ENCODE measurements at places on chromosomes 5 and 9. TPM values are rescaled to one million over a fixed set of nuclear protein-coding genes. Genes with fewer than 3 reads are reported as not detected.

Gene IRX1
- total RNA-seq: not detected

Gene SLC46A2
- total RNA-seq: 0.50 TPM

Gene ZNF367
- 1.6 TPM for total RNA-seq

GRCh38 chr9:38020151-38021076, 48.6 kb downstream of the SHB start:
- DNase-seq: no peak

DNA sequence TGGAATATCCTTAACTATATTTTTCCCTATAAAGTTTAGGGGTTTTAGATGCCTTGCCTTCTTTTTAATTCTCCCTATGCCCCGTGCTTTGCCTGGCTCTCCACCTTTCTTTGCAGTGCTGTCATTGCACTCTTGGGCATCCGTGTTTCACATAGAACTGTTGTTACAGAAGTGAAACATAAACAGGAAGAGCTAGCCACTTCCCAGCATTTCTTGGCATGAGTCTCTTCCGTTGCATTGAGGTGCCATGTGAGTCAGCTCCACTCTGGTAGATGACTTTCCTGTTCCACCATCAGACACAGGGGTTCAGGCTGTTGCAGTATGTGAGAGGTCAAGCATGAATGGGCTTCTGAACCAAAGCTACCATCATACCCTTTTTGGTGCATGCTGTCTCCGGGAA, 73.4 kb downstream of the ANGPTL2 start:
- no peak for DNase-seq

- no peak for DNase-seq
These were observed 34.5 kb upstream of the SLC46A2 start for GRCh38 chr9:112925058-112925641.

GRCh38 chr5:140420665-140421361, 19.2 kb downstream of the ANKHD1 start:
- DNase-seq: no peak

Data from right lobe of liver (tissue), 6 donors.